ENCODE measurements at places on chromosomes 5 and 9. TPM values are rescaled to one million over a fixed set of nuclear protein-coding genes. Genes with fewer than 3 reads are reported as not detected.
A peak's percentile ranks its signal among the peaks of the same experiment; 100 is the strongest.

GRCh38 chr5:156543348-156544145 is 216.6 kb downstream of the SGCD start:
- no peak overlapping the region for H3K27ac ChIP-seq
- H3K36me3 ChIP-seq, result no peaks in the 10 kb centered on the region
- H3K4me3 ChIP-seq, result no peak overlapping the region
- no peak for DNase-seq

DNA sequence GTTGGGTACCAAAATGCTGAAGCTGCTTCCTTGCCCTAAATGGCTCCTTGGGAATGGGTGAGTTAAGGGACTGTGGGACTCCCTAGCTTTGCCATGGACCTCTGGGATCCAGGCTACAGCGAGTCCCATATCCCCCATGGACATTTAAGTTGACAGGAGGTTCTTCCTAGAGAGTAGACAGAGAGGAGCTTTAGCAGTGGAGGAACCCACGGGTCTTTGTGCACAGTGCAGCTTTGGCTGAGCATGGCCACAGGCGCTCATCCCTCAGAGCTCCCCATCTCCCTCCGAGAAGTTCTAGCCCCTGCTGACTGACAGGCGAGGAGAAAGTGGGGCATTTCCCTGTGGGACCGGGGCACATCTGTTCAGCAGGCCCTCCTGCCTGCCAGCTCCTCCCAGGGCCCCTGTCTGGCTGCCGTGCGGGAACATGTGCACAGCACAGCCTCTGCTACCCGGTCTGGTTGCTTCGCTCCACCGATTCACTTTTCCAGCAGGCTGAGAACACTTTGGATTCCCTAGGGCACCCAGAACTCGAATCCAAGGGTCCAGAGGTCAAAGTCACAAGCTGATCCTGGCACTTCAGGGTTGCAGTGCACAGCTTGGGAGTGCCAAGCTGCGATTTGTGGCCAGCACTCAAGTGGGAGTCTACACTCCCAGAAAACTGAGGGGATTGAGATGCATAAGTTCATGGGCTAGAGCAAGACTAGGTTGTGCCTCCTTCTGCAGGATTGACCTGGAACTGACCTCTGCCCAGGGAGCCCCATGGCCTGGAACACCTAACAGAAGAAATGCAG is 40.6 kb upstream of the DMRTA1 start:
- no peak overlapping the region for H3K4me3 ChIP-seq
- no peak for DNase-seq
- H3K4me1 ChIP-seq, result no peaks in the 10 kb centered on the region
- H3K36me3 ChIP-seq, result no peaks in the 10 kb centered on the region
- H3K27me3 ChIP-seq, result no peaks in the 10 kb centered on the region

DNA sequence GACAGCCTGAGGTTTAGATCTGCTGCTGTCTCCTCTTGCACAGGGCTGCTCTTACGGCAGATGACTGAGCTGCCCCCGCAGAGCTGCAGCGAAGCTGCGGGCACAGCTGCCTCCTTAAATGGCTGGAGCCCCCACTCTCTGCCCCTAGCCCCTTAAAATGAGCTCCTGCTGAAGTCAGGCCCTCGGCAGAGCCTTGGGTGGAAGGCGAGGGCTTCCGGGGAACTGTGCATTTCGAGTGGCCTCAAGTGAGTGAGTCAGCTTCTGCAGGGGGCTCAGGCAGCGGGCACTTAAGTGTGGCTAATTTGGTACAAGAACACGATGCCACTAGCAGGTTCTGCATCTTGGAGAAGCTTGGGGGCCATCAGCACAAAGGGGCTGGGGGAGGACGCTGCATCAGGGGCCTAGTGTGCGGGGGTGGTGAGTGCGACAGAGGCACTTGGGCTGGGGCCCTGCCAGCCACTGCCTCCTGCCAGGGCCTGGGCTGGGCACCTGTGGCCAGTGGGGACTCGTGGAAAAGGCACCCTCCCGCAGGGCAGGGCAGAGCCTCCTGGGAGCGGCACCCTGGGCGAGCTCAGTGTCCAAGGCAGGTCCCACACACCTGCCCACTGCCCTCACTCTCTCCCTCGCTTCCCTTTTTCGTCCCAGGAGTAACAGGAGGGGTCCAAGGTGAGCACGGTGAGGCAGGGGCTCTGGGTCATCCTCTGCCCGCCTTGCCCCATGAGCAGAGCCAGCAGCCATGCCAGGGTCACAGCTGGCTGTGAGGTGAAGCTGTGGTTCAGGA is 28.8 kb upstream of the RNU6ATAC start:
- no peak overlapping the region for H3K4me3 ChIP-seq
- no peak for DNase-seq
- H3K4me1 ChIP-seq, result no peaks in the 10 kb centered on the region
- no peaks in the 10 kb centered on the region for H3K27me3 ChIP-seq
- H3K36me3 ChIP-seq, result no peaks in the 10 kb centered on the region

DNA sequence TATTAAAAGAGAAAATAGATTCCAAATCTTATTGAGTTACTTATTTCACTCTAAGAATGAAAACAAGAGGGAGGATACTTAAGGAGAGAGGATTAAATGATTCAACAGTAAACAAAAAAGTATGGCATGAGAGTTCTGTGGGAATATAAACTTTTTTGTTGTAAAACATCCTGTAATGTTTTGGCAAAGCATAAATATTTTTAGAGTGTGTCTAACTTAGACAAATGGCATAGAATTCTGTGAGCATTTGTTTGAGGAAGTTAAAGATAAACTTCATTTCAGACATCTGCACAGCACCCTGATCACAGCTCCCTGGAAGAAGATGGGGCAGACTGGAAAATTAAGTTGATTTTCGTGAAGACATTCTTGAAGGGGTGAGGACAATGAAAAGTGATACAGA is 246.8 kb upstream of the HAPLN1 start:
- H3K27ac ChIP-seq, result peak overlapping the region; percentile 11
- DNase-seq, result no peak
- H3K36me3 ChIP-seq, result no peaks in the 10 kb centered on the region
- H3K27me3 ChIP-seq, result no peaks in the 10 kb centered on the region
- no peak overlapping the region for H3K4me3 ChIP-seq

The PCDHGA9 gene
- 1.9 TPM for total RNA-seq

The LOX gene
- total RNA-seq, result 0.23 TPM

The MZB1 gene
- 0.22 TPM for total RNA-seq

The SETD9 gene
- 4.5 TPM for total RNA-seq

Measured in PC-3 (cell line).